ENCODE measurements at places on chromosomes 12 and 14. TPM values are rescaled to one million over a fixed set of nuclear protein-coding genes. Genes with fewer than 3 reads are reported as not detected.

DNA sequence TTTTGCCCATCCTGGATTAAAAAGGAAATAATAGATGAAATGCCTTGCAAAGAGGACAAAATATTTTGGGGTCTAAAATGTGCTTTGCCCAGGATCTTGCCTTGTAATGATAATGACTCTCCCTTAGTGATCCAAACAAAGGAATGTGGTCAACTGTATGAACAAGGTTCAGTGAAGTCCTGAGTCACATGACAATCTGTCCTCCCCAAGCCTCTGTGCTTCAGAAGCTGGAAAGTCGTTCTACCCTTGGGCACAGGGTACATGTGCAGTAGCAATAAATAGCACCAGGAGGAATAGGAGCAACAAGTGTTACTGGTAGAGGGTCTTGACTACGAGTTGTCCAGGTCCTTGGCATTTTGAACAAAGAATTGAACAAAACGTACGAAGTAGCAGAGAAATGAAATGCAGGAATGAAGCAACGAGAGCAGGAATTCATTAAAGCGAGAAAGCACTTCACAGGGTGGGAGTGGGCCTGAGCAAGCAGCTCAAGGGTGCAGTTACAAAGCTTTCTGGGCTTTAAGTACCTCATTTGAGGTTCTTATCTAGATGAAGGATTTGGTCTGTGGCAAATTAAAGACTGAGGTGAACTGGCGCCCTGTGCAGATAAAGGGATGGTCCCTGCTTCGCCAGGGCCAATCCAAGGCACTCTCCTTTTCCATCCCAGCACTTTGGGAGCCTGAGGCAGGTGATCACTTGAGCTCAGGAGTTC, 65.8 kb downstream of the RESF1 start:
- no peak for DNase-seq

DNA sequence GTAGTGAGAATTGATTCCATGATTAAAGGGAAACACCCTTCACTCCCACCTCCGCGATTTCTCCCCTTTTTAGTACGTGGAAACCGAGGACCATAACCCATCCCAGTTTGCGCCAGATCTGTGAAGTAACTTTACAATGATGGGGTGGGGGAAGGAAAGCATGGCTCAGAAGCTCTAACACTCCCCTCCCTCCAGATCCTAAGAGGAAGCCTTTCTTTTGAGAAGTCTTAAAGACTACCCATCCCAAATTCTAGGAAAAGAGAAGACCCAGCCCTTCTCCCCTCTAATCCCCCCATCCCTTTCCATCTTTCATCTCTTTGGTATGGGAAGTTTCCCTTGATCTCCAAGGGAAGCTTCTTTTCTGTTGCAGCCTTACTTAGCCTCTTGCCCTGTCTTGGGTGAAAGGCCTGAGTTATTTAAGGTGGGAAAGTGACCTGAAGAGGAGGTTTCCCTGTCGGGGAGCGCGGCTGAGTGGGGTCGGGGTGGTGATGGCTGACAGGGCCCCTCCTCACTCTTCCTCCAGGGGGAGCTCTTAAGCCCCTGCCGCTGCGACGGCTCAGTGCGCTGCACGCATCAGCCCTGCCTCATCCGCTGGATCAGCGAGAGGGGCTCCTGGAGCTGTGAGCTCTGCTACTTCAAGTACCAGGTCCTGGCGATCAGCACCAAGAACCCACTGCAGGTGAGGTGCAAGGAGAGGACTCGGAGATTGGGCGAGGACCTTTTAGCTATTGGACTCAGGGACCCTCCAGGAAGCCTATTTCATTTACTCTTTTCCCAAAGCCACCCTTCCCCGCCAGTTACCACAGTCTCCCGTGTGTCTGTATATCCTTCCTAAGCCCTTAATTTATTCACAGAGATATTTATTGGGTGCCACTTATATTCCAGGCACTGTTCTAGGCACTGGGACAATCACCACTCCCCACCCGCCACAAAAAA, 1.8 kb downstream of the MARCHF9 start:
- no peak for DNase-seq

GRCh38 chr12:52063981-52064649, 5.7 kb upstream of the ATG101 start:
- no peak for DNase-seq

DNA sequence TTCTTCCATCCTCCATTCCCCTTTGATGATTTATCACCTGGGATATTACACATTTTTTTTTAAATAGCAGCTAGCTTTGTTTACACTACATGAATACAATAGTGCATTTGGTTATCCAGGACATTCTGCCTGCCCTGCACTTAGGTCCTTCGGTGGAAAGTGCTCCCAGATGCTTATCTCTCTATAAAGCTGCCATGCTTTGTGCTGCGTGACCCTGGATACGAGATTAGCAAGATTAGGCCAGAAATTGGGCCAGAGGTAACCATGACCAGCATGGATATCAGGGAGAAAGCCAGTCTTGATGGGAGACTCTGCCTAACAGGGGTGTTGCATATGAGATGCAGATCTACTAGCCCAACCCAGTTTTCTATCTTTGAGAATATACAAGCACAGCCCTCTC, 12.1 kb upstream of the KRT83 start:
- DNase-seq, result no peak

DNA sequence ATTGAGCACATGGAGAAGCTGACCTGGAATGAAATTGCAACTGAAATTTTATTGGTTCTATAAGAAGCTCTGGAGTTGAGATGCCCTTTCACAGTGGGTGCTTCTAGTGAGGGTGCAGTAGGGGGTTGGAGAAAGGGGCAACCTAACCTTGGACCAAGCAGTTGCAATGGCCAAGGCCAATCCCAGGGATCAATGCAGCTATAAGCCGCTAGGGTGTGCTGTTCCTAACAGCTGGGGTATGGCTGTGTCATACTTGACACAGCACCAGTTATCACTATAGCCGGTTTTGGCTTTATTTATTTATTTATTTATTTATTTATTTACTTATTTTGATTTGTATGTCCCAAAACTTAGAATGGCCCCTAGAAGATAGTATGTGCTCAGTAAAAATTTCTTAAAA, 505.9 kb downstream of the FLRT2 start:
- no peak for DNase-seq

DNA sequence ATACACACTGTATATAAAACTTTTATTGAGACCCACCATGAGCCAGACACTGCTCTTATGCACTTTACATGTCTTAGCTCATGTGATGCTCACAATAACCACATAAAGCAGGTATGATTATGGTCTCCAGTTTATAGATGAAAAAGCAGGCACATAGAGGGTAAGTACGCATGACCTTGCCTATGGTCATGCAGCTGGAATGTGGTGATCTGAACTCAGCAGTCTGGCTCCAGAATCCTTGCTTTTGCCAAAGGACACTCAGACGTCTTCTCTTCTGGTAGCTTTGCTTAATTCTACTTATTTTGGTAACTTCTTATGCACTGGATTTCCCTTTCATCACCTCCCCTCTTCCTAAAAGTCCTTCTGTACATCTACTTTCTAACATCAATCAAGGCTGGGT, 103.3 kb upstream of the CRY1 start:
- no peak for DNase-seq

GRCh38 chr14:61188196-61188595, 92.9 kb downstream of the TMEM30B start:
- peak; percentile 90 for DNase-seq

DNA sequence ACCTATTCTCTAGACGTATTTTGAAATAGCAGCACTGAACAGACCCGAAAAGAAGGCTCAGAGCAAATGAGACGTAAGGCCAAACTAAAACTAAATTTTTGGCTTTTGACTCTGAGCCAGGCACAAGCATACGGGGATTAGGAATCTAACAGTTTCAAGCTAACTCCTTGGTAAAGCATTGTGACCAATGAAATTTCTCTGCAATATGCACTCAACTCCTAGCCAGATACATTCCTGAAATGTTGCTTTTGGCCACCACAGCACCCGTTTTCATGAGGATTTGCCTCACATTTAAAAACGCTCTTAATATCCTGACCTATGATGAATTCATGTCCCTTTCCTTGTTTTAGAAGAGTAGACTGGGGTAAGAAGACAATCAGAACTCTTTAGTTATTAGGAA, 53.1 kb upstream of the NPFF start:
- DNase-seq, result no peak

GRCh38 chr12:10716704-10717315, 6.3 kb downstream of the YBX3 start:
- peak; percentile 91 for DNase-seq

DNA sequence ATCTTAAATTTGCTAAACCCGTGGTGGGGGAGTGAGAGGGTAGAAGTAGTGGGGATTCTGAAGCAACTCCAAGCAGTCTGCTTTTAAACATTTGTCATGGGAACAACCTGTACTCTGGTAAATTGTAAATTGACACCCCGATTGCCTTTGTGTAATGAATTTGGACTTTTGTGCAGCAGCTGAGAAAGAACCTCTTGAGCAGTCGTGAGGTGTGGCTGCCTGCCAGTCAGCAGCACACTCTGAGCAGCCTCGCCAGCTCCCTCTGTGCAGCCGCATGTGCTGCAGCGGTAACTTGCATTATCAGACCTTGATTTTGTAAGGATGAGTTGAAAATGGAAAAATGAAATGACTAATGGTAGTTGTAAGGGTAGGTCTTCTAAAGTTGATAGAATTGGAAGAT, 74.3 kb downstream of the SUSD6 start:
- DNase-seq, result peak; percentile 63

- DNase-seq, result no peak
These were observed 31.1 kb downstream of the SPTLC2 start for GRCh38 chr14:77585385-77585784.

DNA sequence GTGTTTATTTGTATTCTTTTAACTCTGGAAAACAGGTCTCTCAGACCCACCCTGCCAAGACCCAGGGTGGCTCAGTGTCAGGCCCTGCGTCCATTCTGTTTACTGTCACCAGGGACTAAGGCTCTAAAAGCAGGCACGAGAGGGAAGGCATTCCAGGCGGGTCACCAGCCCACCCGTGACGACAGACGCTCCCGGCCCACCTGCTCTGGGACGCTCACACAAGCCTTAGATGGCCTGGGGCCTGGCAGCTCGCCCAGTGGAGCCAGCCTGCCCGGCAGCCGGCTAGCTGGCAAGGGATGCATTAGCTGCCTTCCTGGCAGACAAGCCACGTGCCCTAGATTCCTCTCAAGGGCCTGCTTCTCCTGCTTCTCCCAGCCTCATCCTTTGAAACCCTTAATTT, 9.2 kb upstream of the NUAK1 start:
- DNase-seq, result no peak

DNA sequence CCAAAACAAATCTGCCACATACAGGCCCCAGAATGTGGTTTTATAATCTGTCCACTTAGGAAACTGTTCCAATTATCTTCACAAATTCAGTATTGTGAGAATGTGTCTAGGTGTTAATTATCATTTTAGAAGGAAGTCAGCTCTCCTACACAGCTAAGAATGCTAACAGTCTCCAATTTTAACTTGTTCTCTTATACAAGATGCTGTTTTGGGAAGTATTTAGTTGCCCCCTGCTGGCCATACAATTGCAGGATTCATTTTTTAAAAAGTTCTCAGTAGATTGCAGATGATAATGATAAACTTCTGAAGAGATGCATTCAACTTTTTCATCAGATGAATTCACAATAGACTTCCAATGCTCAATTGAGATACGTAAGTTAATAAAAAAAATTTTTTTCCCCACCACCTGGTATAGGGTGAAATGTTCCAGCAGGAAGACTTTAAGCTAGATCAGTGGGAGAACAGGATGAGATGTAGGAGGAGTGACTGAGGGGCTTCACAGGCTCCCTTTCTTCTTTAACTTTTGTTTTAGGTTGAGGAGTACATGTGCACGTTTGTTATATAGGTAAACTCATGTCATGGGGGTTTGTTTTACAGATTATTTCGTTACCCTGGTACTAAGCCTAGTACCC, 27.3 kb upstream of the OSBPL8 start:
- DNase-seq, result no peak

DNA sequence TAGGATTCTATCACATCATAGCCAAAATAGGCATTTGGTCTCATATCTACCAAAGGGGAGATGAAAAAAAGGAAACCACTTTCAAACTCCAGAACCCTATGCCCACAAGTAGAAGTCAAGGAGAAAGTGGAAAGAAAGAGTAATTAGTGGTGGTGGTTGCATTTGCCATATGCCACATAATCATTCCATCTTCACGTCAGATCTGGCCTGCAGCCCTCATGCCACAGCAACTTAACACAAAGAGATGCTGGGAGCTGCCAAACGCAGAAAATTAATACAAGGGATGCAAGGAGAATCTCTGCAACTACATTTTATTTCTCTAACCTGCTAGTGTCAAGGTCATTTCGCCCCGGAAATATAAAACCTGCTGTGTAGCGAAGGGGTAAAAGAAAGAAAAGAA, 148.6 kb upstream of the FOXN3 start:
- DNase-seq, result no peak

GRCh38 chr14:33363682-33364081, 425.0 kb downstream of the NPAS3 start:
- DNase-seq, result no peak

GRCh38 chr12:56162468-56163290, 4.5 kb downstream of the MYL6 start:
- no peak for DNase-seq

DNA sequence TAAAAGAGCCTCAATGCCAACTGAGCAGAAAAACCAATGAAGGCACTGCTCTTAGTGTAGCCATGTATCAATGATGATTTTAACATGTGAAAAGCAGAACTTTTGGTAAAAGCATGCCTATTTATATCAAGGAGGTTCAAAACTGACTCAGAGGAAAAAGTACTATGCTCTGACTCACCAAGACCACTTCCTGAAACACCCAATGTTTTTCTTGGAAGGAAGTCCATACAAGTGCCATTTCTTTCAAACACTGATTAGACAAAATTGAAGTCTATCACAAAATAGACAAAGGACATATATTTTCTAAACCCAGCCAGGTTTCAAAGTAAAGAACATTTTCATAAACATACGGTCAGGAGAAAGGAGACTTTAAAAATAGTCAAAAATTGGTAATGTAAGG, 88.6 kb downstream of the EPS8 start:
- DNase-seq, result no peak

DNA sequence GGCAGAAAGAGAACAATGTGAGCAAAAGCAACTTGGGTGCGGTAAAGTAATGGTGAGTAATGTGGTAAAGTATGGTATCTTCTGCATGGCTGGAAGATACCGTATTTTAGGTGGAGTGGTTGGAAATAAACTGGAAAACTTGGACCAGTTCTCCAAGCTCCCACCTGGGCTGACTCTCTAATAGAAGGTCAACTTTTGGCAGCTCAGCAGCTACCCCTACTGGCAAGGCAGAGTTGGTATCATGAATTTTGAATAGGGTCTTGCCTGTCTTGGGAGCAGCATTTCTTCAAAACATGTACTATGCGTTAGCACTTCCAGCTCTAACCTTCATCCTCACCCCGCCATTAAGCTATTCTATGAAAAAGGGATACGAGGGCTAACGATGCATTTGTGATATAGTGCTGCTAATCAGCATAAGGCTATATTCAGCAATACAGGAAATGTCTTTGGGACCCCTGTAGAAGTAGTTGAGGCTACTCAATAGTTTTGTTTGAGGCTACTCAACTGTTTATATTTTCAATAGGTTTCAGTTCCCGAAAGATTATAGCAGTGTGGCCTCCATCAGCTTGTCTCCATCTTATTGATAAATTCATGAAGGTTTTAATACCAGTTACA, 276.3 kb upstream of the FAR2 start:
- DNase-seq, result no peak

The GNS gene
- total RNA-seq, result 55.2 TPM

The KIF5A gene
- 0.29 TPM for total RNA-seq

The DPPA3 gene
- not detected for total RNA-seq

The ZBTB42 gene
- total RNA-seq, result 10.4 TPM

The CRACR2A gene
- 1.4 TPM for total RNA-seq

The SYT10 gene
- total RNA-seq, result not detected

The PROX2 gene
- total RNA-seq, result not detected

The CD69 gene
- total RNA-seq, result 2.2 TPM

The TSHR gene
- total RNA-seq, result 1.8 TPM

The NRIP2 gene
- total RNA-seq, result 1.9 TPM

The EPYC gene
- total RNA-seq, result not detected

The TMEM119 gene
- total RNA-seq, result 0.57 TPM

The CATSPERB gene
- 0.61 TPM for total RNA-seq

Data from lower leg skin (tissue), 4 donors.